Activated T-cell treated with anti-CD3 and anti-CD28 coated beads, Interleukin-2, amount 50 U/mL, for 4 hours (primary cell): ENCODE measurements at places on chromosomes 11 and 22. TPM values are rescaled to one million over a fixed set of nuclear protein-coding genes. Genes with fewer than 3 reads are reported as not detected.

The KCNJ1 gene
- not detected for total RNA-seq

The HIPK3 gene
- total RNA-seq = 34.7 TPM

The REXO2 gene
- total RNA-seq = 62.5 TPM

The MS4A18 gene
- not detected for total RNA-seq

The SCGB1A1 gene
- 1.1 TPM for total RNA-seq

The C11orf42 gene
- not detected for total RNA-seq

The MYO18B gene
- not detected for total RNA-seq

- no peak for DNase-seq
These were observed 16.4 kb upstream of the KCTD14 start for GRCh38 chr11:78039391-78039918.

DNA sequence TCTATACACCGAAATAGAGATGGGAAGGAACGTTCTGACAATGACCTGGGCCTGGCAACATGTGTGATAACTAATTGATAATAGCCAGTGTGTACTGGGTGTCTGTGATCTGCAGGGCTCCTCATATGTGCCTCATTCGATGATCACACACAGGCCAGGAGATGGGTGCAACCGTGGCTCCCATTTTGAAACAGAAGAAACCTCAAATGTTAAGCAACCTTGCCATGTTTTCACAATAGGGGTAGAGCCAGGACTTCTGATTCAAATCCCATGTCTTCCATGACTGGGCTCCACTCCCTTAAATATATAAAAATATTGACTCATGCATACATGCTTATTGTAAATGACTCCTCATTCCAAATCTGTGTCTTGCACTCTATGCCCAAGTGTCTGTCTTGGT is 11.1 kb downstream of the APOL3 start:
- no peak for DNase-seq

GRCh38 chr22:27032091-27032761 is 374.8 kb downstream of the MIAT start:
- DNase-seq = no peak

GRCh38 chr11:18173225-18173866 is 709 bp downstream of the MRGPRX4 start:
- DNase-seq = no peak

DNA sequence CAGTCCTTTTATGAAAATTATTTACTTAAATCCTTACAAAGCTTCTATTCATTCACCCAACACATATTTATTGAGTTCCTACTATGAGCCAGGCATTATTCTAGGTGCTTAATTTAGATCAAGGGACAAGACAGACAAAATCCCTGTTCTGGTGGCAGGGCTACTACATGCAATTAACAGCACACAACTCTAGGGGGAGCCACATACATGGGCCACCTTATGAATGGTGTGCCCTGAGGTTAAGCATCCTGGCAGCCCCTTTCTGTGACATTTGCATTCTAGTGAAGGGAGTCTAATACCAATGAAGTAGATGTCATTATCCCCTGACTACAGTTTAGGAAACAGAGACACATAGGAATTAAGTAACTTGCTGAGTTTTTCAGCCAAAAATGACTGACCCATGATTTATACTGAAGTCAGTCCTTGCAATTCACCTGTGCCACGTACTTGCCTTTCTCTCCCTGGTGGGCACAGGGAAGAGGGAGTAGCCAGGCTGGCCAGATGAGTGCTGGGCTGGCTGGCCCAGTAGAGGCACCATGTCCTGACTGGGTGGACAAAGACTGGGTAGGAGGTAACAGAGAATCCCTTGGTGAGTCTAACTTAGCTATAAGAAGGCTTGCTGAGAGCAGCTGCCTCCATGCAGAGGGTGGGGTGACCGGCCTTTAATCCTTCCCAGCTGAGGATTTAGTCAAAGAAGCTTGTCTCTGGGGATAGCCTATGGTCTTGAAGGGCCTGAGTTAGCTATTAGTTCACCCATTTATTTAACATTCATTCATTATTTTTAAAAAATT is 52.0 kb upstream of the ELF5 start:
- DNase-seq = no peak

DNA sequence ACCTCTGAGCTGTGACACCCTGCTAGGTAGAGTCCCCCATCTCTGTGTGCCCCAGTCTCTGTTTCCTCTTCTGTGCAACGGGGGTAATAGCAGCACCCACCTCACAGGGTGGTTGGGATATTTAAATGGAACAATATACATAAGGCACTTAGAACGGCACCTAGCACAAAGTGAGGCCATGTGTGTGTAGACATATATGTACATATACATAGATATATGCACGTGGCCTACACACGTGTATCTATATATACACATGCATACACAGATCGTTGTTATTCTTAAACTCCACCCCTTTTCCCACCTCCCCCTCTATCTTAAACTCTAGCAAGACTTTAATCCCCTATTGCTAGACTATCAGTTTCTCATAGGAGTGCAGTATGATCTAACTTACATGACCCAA is 2.4 kb downstream of the WNT11 start:
- DNase-seq = no peak

DNA sequence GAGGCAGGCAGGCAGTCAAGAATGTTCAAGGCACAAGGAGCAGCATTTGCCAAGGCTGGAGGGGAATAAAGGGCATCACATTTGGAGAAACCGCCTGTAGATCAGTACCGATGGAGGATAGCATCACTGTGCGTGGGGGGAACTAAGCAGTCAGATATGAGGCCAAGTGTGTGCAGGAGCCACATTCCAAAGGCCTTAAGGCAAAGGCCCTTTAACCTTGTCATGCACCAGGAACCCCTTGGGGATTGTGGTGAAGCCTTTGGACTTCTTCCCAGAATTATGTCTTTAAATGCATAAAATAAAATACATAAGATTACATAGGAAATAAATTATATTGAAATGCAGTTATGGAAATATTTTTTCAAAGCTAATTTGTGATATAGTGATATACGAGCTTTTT is 532.1 kb downstream of the BUD13 start:
- DNase-seq = no peak

DNA sequence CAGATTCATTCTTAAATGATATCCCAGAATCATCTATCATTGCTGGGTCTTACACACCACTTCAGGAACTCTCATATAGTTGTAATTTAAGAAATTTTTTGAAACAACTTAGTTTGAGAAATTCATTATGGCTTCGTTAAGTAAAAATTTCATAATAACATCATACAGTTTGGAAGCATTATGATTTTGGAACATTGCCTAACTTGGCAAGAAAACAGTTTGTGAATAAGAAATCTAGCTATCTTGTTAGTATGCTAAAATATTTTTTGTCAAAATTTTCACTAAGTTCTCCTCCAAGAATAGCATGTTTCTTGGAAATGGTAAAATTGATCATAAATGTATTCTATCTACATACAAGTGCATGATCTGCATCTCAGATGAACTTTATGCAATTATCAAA is 217.7 kb downstream of the CNTN5 start:
- no peak for DNase-seq
